Activated naive CD8-positive, alpha-beta T cell treated with anti-CD3 and anti-CD28 coated beads for 36 hours (primary cell): ENCODE measurements at places on chromosomes 5 and 9. TPM values are rescaled to one million over a fixed set of nuclear protein-coding genes. Genes with fewer than 3 reads are reported as not detected.

The PLCXD3 gene
- not detected for total RNA-seq

The NR4A3 gene
- 35.7 TPM for total RNA-seq

GRCh38 chr5:154470947-154471870 is 6.8 kb downstream of the HAND1 start:
- H3K36me3 ChIP-seq = no peaks in the 10 kb centered on the region
- H3K4me1 ChIP-seq = peaks cover 40% of the 10 kb centered on the region
- H3K27ac ChIP-seq = no peak overlapping the region
- H3K4me3 ChIP-seq = no peak overlapping the region
- DNase-seq = no peak

GRCh38 chr9:121505903-121506735 is 6.5 kb upstream of the GGTA1 start:
- peaks cover 22% of the 10 kb centered on the region for H3K27me3 ChIP-seq
- no peak overlapping the region for H3K27ac ChIP-seq
- no peak overlapping the region for H3K4me3 ChIP-seq
- H3K36me3 ChIP-seq = no peaks in the 10 kb centered on the region

DNA sequence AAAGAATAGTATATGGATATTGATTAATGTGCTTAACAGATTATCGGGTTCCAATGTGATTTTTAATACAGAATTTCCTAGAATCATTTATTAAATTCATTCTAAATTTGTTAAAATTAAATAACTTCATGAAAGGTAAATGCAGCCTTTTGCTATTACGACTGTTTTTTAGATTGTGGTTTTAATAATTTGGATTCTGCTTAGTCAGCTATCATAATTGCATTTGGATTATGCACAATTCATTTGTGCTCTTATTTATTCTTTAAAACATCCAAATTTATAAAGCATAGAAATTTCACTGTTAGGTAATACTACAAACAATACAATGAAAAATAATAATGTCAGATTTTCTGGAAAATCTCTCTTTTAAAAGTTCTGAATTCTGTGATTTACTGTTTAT is 1598.5 kb downstream of the EFNA5 start:
- no peak overlapping the region for H3K4me3 ChIP-seq
- H3K27me3 ChIP-seq = no peaks in the 10 kb centered on the region
- H3K36me3 ChIP-seq = no peaks in the 10 kb centered on the region
- H3K4me1 ChIP-seq = no peaks in the 10 kb centered on the region
- DNase-seq = no peak

- no peak overlapping the region for H3K27ac ChIP-seq
- H3K36me3 ChIP-seq = peaks cover 9% of the 10 kb centered on the region
- no peak for DNase-seq
- H3K4me3 ChIP-seq = no peak overlapping the region
- no peaks in the 10 kb centered on the region for H3K4me1 ChIP-seq
- no peaks in the 10 kb centered on the region for H3K27me3 ChIP-seq
These were observed 148.2 kb downstream of the GIN1 start for GRCh38 chr5:102971676-102972293.

GRCh38 chr5:130112246-130112645 is 208.0 kb downstream of the CHSY3 start:
- H3K27me3 ChIP-seq = peaks cover 6% of the 10 kb centered on the region
- H3K4me3 ChIP-seq = no peak overlapping the region
- H3K27ac ChIP-seq = no peak overlapping the region
- DNase-seq = no peak

- H3K36me3 ChIP-seq = peaks cover 64% of the 10 kb centered on the region
- no peaks in the 10 kb centered on the region for H3K27me3 ChIP-seq
- H3K27ac ChIP-seq = no peak overlapping the region
- no peak overlapping the region for H3K4me3 ChIP-seq
- peaks cover 16% of the 10 kb centered on the region for H3K4me1 ChIP-seq
- DNase-seq = no peak
These were observed 325.2 kb upstream of the POU5F2 start for GRCh38 chr5:94066437-94067207.

DNA sequence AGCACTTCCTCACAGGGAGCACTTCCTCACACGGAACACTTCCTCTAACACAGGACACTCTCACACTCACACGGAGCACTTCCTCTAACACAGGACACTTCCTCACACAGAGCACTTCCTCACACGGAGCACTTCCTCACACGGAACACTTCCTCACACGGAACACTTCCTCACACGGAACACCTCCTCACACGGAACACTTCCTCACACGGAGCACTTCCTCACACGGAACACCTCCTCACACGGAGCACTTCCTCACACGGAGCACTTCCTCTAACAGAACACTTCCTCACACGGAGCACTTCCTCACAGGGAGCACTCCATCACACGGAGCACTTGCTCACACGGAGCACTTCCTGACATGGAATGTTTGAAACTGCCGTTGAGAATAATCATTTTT is 13.4 kb downstream of the POMT1 start:
- peaks cover 16% of the 10 kb centered on the region for H3K36me3 ChIP-seq
- DNase-seq = no peak
- no peak overlapping the region for H3K27ac ChIP-seq
- no peak overlapping the region for H3K4me3 ChIP-seq
- H3K4me1 ChIP-seq = no peaks in the 10 kb centered on the region

- no peak overlapping the region for H3K4me3 ChIP-seq
- no peak overlapping the region for H3K27ac ChIP-seq
- H3K27me3 ChIP-seq = peaks cover 9% of the 10 kb centered on the region
- no peak for DNase-seq
These were observed 8.0 kb downstream of the GAPT start for GRCh38 chr5:58499231-58499630.

GRCh38 chr5:53820119-53820801 is 259.8 kb downstream of the NDUFS4 start:
- no peaks in the 10 kb centered on the region for H3K36me3 ChIP-seq
- H3K4me1 ChIP-seq = no peaks in the 10 kb centered on the region
- H3K27ac ChIP-seq = no peak overlapping the region
- peaks cover 4% of the 10 kb centered on the region for H3K27me3 ChIP-seq

DNA sequence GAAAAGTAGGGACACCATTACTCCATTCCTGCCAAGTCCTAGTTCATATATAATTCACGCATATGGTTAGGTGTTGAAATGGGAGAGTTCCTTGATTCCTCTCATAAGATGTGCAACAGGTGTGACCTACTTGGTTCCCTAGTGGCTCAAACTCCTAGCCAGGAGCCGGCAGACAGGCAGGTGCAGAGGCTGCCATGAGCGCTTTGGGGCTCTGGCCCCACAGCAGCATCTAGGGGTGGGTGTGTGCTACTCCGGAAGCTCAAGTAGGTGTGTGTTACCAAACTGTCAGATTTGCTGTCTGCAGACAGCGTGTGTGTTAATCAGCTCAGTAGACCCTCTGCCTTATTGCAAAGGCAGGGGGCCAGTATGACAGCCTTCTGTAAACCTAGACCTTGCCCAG is 1652.4 kb upstream of the ACO1 start:
- H3K27me3 ChIP-seq = no peaks in the 10 kb centered on the region
- H3K4me3 ChIP-seq = no peak overlapping the region
- no peak overlapping the region for H3K27ac ChIP-seq
- no peak for DNase-seq
